CD14-positive monocyte (primary cell): ENCODE measurements at places on chromosomes 16 and 17.

- no peak for DNase-seq
Measured at GRCh38 chr17:74870512-74870911, 2.3 kb downstream of the FDXR start.

DNA sequence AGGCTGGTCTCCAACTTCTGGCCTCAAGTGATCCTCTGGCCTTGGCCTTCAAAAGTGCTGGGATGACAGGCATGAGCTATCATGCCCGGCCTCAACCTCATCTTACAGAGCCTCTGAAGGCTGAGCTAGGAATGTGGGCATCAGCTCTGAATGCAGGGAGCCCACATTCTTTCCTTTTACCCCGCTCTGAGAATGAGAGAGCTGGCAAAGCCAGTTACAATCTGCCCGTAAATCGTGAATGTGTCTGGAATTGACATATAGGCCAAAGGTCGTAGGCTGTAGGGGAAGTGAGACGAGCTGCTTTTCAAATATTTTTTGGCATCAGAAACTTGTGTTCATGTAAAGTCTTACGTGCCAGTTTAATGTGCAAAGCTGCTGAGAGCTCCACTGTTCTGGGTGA, 4.5 kb downstream of the TMEM238L start:
- DNase-seq: no peak

DNA sequence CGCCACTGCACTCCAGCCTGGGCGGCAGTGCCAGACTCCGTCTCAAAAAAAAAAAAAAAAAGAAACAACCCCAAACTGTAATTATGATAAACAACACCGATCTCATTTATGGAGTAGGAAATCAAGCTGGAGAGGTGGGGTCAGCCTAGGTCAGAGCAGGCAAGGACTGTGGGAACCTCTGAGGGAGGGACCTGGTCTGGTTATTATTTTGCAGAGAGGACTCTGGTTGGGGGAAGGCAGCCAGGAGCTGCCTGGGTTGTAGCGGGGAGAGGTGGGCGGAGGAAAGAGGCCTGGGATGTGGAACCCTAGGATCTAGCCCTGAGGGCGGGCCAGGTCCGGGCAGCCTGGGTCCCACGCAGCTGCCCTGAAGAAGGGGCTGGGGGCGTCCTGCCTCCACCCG, 10.9 kb upstream of the HS3ST6 start:
- DNase-seq: no peak

- DNase-seq: no peak
Measured at GRCh38 chr17:48526608-48527546, 3.9 kb downstream of the HOXB1 start.

- no peak for DNase-seq
Measured at GRCh38 chr16:82368041-82368440, 198.0 kb upstream of the MPHOSPH6 start.

DNA sequence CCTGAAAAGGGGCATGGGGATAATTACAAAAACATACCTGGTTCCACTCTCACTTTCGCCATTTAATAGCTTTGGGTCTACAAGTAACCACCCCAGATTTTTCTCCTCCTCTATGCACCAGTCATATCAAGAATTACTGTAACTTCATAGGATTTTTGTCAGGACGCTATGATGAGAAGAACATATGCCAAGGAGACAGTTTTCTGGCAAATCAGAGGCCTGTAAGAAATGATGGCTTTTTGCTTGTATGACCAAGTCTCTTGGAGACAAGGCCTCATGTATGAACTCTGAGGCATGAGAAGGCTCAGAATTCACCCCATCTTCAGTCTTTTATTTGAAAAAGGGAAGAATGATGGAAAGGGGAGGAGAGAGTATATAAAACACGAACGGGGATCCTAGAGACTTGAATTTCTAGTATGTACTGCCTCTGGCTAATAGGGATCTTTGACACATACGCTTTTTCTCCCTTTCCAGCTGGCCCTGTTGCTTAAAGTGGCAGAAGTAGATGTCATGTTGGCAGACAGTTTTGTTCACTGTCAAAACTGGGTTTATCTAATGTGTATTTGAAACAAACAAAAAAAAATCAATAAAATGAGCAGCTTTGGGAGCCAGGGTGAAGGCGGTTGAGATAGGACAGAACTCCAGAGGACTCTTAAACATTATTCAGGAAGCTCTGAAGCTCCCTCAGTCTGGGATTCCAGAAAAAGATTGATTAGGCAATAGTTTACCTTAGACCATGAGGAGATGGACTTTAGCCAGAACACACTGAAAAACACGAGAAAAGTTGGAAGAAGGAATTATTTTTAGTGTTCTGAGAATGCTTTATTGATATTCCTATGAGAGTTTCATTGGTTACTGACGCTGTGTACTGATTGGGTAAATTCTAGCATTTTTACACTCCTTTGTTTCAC, 656.6 kb downstream of the WWOX start:
- DNase-seq: no peak
